ENCODE measurements at places on chromosomes 11 and 22.

DNA sequence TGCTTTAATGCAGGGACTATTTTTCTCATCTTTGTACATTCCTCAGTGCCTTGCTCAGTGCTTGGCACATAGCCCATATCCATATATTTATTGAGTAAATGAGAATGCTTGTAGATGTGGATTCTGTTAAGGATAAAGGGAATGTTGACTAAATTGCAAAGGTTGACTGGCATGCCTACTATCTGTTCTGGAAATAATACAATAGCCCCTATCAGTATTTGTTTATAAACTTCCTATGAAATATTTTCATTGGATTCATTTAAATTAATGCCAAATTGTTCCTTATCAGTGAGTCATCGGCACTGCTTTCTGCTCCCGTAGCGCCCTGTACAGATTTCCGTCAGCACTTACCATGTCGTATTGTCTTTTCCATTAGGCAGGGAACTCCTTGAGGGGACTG is 8.0 kb downstream of the RNF121 start:
- DNase-seq, result no peak

- DNase-seq, result no peak
These were observed 25.6 kb downstream of the PARVB start for GRCh38 chr22:44049486-44050231.

DNA sequence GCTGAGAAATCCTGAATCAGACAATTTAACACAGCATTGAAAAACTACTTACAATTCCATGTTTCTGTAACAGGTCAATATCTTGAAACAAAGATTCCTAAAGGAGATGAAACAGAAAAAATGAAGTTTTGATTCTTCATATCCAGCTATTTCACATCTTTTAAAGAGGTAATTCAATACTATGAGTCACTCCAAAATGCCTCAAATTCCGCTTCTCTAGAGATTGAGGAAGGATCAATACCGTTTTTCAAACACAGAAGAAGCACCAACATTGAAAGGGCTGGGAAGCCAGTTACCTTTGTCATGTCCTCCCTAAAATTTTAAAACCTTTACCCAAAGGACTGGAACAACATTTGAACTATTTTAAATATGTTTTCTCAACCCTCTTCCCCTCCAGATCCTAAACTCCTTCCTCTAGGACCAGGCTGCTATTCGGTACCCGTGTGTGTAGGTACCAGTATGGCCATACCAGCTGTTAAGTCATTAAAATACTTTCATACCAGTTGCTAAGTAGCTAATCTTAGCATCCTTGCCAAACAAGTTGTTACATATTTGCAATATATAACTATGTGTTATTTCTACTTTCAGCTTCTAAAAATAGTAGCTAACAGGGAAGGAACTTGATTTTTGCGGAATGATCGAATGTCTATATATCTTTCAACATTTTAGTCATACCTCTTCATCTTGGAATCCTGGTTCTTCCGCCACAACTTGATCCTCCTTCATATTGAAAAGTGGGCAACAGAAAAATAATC is 2.3 kb downstream of the DMC1 start:
- no peak for DNase-seq

DNA sequence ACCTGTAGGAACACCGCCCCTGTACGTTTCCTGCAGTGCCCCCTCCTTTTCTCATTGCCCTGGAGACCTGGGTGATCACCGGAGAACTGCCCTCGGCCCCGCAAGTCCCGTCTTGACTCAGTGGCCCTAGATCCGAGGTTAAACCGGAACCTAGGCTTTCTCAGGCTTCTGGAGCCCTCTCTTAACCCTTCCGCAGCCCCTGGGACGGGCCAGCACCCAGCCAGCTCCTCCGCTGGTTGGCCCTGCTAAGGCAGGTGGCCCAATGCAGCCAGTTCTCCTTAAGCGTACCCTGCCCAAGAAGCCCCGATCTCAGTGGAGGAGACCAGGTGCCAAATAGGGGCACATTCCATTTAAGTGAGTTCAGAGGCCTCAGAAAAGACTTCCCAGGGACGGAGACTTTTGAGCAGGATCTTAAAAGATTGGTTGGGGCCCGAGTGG is 776 bp downstream of the NLRX1 start:
- DNase-seq, result peak; percentile 70

DNA sequence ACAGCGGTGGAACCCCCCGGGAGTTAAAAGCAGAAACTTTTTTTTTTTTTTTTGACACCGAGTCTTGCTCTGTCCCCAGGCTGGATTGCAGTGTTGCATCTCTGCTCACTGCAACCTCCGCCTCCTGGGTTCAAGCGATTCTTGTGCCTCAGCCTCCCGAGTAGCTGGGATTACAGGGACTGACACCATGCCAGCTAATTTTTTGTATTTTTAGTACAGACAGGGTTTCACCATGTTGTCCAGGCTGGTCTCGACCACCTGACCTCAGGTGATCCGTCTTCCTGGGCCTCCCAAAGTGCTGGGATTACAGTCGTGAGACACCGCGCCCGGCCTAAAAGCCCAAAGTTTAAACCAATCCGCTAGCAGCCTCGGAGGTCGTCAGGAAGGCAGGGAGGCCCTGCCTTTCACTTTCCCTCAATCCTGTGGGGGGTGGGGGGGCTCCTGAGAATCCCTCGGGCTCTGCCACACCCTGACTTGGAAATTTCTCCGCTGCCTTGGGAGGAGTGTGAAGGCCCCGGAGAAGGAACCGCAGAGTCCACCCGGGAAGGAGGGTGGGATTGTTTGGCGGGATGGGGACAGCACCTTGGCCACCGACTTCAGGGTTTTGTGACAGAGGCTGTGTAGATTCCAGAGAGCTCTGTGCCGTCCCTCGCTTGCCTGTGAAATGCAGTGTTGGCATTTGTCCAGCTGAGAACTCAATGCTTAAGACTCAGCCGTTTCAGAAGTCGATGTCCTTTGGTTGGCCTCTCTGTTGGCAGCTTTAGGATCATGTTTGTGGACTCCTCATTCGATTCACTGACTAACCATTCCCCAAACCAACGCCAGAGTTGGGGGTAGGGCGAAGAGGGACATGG is 1.0 kb downstream of the ARHGAP8 start:
- no peak for DNase-seq

- DNase-seq, result no peak
These were observed 30.5 kb downstream of the ALG12 start for GRCh38 chr22:49887702-49888101.

GRCh38 chr11:128517451-128518230 is 69.7 kb downstream of the ETS1 start:
- no peak for DNase-seq

DNA sequence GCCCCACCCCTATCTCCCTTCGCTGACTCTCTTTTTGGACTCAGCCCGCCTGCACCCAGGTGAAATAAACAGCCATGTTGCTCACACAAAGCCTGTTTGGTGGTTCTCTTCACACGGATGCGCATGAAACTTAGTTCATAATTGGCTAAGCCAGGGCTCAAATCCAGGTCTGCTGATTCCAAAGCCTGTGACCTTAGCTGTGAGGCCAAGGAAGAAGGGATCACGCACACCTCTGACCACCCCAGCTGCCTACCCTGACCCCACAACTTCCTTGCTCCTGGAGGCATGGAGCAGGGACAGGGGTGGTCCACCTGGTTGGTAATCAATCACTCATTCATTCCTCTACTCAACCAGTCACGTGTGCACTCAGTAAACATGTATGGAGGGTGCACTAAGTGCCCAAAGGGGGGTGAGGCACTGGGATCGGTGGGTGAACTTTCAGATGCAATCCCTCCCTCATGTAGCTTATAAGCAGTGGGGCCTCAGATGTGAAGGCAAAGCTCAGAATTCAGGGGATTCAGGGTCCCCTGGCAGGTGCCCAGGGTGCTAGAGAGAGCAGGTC is 10.3 kb downstream of the FXYD2 start:
- DNase-seq, result no peak

GRCh38 chr11:19992998-19993397 is 167.3 kb downstream of the DBX1 start:
- no peak for DNase-seq

- no peak for DNase-seq
These were observed 280.5 kb downstream of the DDX10 start for GRCh38 chr11:108945341-108945740.

DNA sequence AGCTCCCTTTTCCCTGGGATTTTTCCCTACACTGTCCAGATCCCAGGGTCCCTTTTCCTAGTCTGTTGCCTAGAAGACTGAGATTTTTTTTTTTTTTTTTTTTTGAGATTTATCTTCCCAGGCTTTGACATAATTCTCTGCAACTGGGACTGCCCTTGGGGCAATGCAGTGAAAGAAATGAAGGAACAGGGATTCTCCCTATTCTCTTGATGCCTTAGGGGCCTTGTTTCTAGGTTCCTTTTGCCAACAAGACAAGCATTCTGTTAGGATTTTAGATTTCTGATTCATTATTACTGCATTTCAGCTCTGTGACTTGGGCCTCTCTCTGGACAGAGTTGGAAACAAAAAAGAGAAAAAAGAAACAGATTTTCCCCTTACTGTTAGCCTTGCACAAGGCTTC is 47.3 kb downstream of the QSER1 start:
- DNase-seq, result no peak

Data from GM10248 (cell line).